Activated T-cell treated with anti-CD3 and anti-CD28 coated beads for 48 hours (primary cell): ENCODE measurements at places on chromosomes 12 and 14.

- no peak for DNase-seq
These were observed 184.9 kb upstream of the MYL2 start for GRCh38 chr12:111105294-111105693.

DNA sequence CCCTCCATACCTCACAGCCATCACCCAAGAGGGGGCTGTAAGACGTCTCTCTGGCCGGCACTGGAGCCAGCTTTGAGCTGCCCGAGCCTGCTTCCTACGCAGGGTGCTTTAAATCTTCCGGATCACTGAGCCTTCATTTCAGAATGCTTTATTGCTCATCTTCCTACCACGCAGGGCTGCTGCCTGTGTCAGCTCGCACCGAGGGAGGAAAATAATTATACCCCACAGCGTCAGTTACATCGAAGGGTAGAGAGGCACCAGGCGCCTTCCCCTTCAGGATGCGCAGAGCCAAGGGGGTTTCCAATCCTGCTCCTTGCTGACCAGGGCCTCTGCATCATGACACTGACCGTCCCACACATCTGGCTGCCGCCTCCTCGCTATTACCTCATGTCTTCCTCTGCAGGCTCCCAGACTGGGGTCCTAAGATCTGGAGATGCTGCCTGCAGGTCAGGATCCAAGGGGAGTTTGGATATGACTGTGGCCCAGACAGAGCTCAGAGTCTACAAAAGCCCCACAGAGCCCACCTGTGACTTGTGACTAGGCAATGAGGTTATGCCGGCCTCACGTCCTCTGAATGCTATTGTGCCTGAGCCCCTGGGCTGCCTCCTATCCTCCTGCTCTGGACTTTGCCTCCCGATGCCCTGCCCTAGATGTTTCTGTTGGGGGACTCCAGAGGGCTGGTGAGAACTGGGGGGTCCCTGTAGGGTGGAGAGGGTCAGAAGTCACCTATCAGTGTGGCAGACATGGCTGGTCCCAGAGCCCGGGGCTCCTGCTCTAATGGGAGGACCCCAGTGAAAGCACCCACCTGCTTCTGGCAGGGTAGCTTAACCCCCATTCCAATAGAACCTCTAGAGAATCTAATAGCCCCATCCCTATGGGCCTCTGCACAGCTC is 220.3 kb upstream of the RTL1 start:
- DNase-seq, result no peak

DNA sequence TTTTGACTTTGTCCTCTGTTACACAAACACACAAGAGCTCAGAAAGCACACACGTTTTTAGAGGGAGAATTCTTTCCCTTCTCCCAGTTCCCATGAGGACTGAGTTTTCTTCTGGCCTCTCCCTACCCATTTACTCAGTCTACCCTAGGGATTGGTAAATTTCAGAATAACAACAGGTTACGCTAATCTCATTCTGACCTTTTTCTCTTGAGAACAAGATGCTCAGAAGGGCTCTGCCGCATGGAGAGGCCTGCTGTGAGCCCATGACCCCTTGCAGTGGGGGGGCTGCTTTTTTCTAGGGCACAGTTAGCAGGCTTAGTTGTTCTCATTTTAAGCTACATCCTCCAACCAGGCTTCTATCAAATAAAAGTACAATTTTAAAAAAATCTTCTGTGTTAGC is 69.5 kb downstream of the GPR135 start:
- no peak for DNase-seq

DNA sequence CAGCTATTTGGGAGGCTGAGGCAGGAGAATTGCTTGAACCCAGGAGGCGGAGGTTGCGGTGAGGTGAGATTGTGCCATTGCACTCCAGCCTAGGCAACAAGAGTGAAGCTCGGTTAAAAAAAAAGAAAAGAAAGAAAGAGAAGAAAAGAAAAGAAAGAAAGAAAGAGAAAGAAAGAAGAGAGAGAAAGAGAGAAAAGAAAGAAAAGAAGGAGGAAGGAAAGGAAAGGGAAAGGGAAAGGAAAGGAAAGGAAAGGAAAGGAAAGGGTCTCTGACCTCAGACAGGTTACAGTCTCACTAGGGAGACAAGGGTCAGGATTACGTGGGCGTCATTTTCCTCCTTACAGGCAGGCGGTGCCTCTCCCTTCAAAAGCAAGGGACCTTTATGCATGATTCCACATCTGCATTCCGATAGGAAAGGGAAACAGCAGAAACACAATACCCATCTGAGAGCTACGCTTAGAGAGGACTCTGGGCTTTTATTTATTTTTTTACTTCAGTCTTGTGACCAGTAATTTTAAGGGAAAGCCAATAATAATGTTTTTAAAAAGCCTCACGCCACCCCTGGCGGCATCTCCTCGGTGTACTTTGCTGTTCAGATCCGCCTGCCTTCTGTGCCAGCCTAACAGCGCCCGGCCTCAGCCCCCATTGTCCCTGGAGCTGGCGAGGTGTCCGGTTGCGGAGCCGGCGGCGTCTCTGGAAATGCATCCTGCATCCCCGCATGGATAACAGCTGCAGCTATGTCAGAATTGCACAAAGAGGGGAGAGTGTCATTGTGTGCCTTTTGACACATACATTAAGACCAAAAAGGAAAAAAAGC is 945 bp upstream of the HIP1R start:
- DNase-seq, result no peak

DNA sequence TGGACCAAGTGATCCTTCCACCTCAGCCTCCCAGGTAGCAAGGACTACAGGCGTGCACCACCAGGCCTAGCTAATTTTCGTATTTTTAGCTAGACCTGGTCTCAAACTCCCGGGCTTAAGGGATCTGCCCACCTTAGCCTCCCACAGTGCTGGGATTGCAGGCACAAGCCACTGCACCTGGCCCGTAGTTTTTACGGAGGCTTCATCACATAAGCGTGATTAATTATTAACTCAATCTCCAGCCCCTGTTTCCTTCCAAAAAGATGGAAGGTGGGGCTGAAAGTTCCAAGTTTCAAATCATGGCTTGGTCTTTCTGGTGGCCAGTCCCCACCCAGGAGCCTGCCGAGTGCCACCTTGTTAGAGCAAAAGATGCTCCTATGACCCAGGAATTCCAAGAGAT is 22.5 kb upstream of the HIF1A start:
- DNase-seq, result no peak

DNA sequence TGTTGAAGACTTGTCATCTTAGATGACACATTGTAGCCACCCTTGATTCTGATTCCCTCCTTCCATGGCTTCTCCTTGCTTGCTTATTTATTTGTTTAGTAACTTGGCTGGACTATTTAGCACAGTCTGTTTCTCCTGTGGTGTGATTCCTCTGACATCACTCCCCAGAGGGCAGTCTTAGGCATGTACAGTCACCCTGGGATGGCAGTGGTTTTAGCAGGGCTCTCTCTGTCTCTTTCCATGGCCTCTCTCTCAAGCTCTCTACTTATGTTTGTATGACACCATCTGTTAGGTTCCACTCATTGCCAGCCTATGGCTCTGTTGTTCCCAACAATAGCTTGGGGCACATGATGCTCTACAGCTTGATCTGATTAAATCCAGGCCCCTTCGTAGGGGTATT is 158.3 kb downstream of the ADGRD1 start:
- DNase-seq, result no peak
